ENCODE measurements at places on chromosomes 3 and 15. TPM values are rescaled to one million over a fixed set of nuclear protein-coding genes. Genes with fewer than 3 reads are reported as not detected.

- no peak for DNase-seq
Observed at GRCh38 chr3:48271763-48272498, 31.0 kb downstream of the ZNF589 start.

DNA sequence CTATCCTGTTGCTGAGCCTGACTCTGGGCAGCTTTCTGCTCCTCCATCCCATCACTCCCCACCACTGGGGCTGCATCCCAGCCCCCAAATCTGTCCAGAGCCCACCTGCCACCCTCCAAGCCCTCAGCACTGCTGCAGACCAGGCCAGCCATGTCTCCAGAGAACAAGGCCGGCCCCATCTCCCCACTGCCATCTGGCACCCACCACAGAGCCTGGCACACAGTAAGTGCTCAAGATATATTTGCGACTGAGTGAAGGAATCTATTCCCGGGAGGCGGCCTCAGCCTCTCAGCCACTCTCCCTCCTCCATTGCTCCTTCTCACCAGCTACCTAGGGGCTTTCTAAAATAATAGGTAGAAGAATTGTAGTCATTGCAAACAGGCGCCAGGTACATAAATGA lies 4.8 kb downstream of the PLXND1 start:
- no peak for DNase-seq

GRCh38 chr15:43150191-43150929 lies 17.0 kb downstream of the TMEM62 start:
- no peak for DNase-seq

DNA sequence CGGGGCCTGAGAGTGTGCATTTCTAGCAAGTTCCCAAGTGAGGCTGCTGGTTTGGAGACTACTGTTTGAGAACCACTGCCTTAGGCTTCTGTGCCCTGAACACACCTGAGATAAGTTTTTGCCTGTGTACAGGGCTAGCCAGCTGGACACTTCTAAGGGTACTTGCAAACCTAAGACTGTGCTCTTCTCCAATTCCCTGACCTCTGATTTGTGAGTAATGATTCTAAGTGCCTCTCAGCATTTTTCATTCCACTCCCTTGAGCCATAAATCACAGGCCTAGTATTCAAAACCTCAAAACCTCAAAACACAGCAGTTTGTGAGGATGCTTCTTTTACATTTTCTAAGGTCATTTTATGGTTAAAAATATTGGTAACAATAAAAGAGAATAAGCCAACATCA lies 148.4 kb downstream of the CHST2 start:
- DNase-seq, result no peak

- no peak for DNase-seq
Observed at GRCh38 chr3:122322095-122323075, 2.7 kb upstream of the CSTA start.

GRCh38 chr3:143830786-143831185 lies 17.5 kb downstream of the SLC9A9 start:
- no peak for DNase-seq

GRCh38 chr15:101123222-101123910 lies 128.5 kb downstream of the CHSY1 start:
- DNase-seq, result no peak

DNA sequence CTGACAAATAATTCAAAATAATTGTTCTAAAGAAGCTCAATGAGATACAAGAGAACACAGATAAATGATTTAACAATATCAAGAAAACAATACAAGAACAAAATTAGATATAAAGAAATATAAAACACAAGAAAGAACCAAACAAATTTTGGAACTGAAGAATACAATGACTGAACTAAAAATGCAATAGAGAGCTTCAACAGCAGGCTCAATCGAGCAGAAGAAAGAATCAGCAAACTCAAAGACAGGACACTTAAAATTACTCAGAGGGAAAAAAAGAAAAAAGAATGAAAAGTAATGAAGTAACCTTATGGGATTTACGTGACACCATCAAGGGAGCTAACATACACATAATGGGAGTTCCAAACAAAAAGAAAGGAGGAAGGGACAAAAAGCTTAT lies 32.1 kb downstream of the CCDC54 start:
- DNase-seq, result no peak

GRCh38 chr3:23002151-23002550 lies 201.0 kb upstream of the UBE2E2 start:
- DNase-seq, result no peak

DNA sequence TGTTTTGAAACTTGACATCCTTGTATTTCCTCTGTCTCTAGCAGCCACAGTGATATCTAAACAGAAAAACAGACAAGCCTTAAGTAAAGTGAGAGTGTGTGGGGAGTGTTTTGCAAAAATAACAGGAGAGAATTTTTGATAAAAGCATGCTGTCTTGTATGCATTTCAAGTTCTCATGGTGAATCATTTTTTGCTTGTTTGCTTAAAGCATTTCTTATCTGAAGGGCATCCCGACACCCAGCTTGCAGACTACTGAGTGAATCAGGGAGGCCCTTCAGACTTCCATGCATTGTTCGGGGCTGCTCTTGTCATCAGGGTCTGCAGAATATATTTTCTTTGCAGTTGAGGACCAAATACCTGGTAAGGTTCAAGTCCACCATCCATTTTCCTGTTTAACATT lies 8.5 kb downstream of the CGNL1 start:
- no peak for DNase-seq

- DNase-seq, result peak; percentile 37
Observed at GRCh38 chr3:69012100-69012799, 1.2 kb downstream of the EOGT start.

DNA sequence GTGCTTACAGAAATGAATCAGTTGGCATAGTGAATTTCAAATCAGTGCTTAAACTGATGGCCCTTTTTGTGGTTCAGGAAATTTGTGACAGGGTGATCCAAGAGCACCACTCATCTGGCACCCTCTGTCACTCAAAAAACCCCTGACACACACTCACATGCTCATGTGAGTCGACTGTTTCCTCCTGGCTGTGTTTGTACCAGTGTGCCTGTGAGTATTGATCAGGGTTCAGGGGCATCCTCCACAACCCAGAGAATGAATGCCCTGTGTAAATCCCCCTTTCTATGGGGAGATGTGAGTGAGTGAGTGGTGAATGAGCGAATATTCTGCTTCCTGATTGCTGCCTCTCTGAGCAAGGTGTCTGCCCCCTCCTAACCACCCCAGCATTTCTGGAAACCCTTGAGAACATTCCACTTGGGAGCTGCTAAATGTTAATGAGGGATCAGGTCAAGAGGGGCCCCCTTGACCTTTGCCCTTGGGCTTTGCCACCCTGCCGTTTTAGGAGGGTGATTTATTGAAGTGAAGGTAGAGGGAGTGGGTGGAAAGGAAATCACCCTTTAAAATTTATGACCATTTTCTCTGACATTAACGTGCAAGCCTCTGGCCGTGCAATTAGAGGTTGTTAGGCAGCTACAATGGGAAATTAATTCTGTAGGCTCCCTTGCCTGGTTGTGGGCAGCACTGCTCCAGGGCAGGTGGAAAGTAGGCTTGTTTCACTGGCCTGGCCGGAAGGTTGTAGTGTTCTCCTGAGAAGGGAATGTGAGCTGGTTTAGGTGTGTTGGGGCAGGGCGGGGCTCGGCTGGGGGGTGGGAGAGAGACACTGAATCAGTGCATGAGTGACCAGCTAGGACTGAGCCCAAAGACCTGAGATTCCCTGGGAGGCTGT lies 87.2 kb downstream of the SLCO3A1 start:
- DNase-seq, result no peak

DNA sequence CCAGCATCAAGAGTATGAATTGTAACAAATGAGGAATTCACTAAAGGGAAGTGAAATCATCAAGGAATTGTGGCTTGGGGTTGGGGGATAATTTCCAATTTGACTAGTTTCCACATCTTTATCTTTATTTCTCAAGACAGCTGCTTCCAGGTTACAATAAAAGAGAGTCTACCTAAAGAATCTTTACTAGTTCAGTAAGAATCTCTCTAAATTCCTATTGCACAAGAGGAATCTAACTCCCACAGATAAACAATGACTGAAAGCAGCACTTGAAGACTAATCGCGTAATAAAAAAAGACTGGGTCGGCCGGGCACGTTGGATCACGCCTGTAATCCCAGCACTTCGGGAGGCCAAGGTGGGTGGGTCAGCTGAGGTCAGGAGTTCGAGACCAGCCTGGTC lies 194.4 kb downstream of the KBTBD8 start:
- DNase-seq, result peak; percentile 5

DNA sequence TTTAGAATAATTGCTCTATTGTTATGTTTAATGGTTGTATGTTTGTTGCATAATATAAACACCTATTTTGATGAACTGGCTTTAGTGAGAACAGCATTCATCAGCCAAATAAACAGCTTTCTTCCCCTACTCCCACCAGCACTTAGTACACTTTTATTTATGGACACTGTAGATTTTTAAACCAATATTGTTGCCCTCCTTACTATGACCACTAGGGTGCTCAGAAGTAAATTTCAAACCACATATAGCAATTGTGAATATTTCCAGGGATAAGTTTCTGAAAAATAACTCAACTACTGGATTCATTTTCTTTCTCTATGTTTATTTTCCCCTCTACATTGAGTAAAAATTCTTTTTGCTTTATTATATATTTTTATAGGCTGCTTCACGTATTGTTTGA lies 84.7 kb upstream of the PTX3 start:
- no peak for DNase-seq

DNA sequence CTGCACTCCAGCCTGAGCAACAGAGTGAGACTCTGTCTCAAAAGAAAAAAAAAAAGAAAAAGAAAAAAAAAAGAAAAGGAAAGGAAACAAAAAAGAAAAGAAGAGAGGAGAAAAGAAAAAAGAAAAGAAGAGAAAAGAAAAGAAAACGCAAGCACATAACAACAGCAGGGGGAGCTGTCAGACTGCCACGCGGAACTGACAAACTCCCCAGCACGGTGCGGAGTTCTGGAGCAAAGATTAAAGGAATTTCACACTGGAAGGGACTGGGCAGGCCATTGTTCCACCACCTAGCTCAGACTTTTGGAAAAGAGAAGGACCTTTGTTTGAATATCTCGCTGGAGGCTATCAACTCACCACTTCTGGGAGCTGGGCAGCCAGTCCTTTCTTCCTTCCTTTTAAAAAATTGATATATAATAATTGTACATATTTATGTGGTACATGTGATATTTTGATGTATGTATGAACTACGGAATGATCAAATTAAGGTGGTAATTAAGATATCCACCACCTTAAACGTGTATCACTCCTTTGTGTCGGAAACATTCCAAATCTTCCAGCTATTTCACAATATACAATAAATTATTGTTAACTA lies 40.5 kb downstream of the DPPA2 start:
- DNase-seq, result no peak

DNA sequence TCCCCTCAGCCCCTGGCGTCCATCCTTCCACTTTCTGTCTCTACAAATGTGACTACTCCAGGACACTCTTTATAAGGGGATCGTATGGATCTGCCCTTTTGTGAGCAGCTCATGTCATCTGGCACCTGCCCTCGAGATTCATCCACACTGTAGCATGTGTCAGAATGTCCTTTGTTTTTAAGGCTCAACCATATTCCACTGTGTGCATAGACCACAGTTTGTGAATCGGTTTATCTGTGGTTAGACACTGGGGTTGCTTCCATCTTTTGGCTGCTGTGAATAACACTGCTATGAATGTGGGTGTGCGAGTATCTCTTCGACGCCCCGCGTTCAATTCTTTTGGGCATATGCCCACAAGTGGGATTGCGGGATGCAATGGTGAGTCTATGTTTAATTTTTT lies 167.9 kb downstream of the NUP210 start:
- no peak for DNase-seq

Gene TRPM1
- not detected for total RNA-seq

Gene SAXO2
- 11.8 TPM for total RNA-seq

Gene IL16
- 39.1 TPM for total RNA-seq

Gene TMC3
- not detected for total RNA-seq

All from upper lobe of left lung (tissue), 6 donors.